IMR-90 (cell line): ENCODE measurements at places on chromosomes 3 and 15. TPM values are rescaled to one million over a fixed set of nuclear protein-coding genes. Genes with fewer than 3 reads are reported as not detected.

Gene SLC51B
- not detected in 2 replicates for total RNA-seq

DNA sequence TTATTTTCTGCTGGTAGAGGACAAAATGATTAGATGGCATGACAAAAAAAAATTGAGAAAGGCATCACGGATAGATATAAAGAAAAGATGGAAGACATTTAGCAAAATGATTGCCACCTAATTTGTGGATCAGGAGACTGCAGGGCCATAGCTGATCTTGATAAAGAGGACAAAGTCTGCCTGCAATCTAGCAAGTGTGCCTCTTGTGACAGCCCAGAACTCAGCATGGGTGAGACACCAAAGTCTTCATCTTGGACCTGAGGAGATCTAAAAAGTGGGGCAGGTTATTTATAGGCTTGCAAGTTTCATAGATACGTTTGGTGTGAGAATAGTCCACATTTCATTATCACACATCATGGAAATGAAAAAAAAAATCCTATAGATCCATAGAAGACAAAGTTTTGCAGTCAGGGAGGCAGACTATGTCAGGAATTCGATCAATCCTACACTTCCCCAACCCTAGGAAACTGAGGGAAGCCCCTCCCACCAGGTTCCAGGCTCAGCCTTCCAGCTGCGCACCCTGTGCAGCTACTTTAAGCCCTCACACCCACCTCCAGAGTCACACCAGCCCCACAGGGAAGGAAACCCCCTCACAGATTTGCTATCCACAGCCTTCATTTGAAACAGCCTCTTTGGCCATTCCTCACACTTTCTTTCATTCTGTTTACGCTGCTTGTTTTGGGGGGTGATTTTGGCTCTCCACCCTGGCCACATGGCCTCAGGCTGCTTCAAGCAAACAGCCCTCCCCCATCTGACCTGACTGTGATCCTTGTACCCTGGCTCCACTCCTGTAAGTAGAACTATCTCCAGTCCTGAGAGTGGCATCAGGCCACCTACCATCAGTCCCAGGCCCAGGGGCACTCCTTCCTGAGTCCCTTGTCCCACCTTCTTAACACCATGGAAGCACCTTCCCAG is 28.1 kb upstream of the KLHL6 start:
- no peak for DNase-seq

DNA sequence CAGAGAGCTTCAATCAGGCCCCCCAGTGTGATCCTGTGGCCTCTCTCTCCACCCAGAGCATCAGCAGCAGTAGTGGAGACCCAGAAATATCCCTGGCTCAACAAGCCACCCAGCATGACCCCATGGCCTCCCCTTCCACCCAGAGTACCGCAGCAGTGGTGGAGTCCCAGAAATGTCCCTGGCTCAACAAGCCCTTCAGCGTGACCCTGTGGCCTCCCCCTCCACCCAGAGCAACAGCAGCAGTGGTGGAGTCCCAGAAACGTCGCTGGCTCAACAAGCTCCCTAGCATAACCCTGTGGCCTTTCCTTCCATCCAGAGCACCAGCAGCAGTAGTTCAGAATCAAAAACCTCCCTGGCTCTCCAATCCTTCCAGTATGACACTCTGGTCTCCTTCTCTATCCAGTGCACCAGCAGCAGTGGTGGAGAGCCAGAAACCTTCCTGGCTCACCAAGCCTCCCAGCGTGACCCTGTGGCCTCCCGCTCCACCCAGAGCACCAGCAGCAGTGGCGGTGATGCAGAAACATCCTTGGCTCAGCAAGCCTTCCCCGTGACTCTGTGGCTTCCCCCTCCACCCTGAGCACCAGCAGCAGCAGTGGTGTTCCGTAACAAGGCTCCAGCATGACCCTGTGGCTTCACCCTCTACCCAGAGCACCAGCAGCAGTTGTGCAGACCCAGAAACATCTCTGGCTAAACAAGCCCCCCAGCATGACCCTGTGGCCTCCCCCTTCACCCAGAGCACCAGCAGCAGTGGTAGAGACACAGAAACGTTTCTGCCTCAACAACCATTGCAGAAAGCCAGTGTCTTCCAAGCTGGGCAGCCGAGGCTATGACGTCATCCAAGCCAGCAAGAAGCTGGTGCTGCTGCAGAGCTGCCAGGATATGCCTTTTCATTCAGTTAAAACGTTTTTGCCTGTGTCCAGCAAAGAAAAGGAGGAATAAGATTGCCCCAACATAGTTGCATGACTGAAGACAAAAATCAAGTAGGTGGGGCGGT is 61.3 kb upstream of the TAMM41 start:
- peak; percentile 13 for DNase-seq

DNA sequence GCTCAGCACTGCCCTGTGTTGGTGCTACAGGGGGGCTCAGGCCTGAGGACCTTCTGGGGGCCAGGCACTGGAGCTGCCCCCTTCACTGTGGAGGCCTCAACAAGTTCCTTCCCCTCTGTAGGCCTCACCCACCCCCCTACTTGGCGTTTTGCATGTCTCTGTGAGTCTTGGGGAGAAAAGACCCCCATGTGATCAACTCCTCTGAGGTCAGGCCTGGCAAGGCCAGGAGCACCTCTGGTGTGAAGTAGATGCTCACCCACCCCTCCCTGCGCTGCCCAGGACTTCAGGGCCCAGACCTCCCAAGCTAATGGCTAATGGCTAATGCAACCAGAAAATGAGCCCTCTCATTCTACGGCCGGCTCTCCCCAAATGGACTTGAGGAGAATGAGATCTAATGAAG is 34.2 kb upstream of the CHRNB4 start:
- no peak for DNase-seq

DNA sequence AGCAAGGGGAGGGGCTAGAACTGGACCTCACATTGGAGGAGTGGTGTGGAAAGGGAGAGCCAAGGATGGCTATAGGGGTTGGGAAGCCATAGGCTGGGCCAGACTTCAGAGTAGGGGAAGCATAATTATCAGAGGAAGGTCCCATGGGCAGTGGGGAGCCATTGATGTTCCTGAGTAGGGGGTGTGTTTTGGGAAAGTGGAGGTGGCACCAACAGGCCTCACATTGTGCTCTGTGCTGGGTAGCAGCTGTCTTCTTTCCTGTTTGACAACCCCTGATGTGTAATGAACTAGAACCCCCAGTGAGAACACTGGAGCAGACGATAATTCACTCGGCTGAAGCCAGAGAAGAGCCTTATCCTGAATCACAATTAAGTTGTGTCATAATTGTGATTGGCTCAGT is 41.2 kb downstream of the SLC6A11 start:
- no peak for DNase-seq

Gene DNAH1
- 1.7 and 2.0 TPM in 2 replicates for total RNA-seq

Gene HIGD2B
- not detected in 2 replicates for total RNA-seq
